ENCODE measurements at places on chromosomes 3 and 15.

DNA sequence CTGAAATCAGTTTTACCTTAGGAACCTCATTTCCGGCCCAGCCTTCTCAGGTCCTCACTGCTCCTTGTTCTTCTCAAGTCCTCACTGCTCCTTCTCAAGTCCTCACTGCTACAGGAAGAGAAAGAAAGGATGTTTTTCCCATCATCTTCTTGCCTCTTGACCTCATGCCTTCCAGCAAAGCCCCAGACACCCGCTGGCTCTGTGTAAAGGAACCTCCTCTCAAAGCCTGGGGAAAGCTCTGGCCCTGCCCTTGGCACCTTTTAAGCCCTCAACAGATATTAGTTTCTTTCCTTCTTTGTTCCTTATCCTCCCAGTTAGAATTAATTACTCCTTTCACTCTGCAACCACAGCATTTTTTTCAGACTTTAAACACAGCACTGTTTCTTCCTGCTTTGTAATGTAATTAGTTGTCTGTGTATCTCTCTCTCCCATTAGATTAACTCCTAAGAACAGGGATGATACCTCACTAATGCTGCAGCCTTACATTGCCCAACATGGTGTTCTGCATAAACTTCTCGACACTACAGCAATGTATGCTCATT lies 4.0 kb upstream of the WDR49 start:
- DNase-seq, result no peak

DNA sequence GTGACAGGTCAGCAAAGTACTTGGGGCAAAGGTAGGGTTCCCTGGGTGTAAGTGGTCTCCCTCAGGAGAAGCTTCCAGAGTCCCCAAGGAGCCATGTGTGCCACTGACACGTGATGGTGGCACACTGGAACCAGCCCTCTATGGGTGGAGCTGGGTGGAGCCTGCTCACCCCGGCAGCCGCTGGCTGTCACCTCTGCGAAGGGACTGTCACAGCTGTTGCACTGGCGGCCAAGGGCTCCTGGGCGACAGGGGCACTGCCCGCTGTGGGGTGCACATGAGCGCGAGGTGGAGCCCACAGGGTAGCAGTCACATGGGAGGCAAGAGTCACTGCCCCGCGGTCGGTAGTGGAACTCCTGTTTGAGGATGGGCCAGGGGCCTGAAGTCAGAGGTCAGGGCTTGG lies 12.0 kb downstream of the CELSR3 start:
- no peak for DNase-seq

- DNase-seq, result no peak
These were observed 5.2 kb upstream of the C3orf80 start for GRCh38 chr3:160220038-160220437.

- no peak for DNase-seq
These were observed 107.3 kb upstream of the SELENOK start for GRCh38 chr3:53998980-53999379.

DNA sequence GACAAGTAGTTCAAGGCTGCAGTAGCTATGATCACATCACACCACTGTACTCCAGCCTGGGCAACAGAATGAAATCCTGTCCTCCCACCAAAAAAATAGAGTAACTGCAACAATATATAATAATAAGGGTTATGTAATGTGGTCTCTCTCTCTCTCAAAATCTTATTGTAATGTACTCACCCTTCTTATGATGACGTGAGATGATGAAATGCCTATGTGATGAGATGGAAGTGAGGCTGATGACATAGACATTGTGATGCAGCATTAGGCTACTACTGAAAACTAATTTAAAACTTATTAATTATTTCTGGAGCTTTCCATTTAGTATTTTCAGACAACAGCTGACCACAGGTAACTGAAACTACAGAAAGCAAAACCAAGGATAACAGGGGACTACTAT lies 27.4 kb downstream of the TASOR start:
- DNase-seq, result peak; percentile 12

GRCh38 chr3:74663178-74663577 lies 48.7 kb upstream of the CNTN3 start:
- no peak for DNase-seq

DNA sequence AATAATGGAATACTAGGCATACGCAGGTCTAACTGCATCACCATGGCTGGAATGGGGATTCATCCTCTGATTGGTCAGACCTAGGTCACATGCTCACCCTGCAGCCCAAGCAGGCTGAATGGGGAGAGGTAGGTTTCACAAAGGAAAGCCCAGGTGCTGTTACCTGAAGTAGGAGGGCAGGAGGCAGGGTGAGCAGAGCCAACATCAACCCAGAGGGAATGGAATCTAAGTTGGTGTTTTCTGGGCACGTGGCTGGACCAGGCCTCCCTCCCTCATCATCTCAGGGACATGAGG lies 6.7 kb upstream of the H1-8 start:
- no peak for DNase-seq

DNA sequence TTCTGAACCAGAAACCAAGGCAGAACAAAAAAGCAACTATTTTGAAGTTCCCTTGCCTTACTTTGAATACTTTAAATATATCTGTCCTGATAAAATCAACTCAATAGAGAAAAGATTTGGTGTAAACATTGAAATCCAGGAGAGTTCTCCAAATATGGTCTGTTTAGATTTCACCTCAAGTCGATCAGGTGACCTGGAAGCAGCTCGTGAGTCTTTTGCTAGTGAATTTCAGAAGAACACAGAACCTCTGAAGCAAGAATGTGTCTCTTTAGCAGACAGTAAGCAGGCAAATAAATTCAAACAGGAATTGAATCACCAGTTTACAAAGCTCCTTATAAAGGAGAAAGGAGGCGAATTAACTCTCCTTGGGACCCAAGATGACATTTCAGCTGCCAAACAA lies 4.6 kb downstream of the DTX3L start:
- DNase-seq, result no peak

DNA sequence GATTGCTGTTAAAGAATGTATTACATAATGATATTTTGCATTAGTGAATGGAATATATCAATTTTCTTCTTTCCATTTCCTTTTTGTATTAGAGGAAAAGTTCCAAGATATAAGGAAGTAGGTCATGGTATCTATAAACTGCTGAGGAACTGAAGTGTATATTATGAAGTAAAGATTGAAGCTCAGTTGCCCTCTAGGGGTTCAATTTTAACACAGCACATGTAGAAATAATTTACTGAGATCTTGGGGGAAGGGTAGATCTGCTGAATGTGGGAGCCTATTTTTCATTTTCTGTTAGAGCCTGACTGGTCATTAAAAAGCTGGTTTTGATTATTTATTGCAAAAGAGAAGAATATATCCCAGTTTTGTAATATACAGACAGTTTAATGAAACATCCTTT lies 45.2 kb downstream of the CMC1 start:
- DNase-seq, result peak; percentile 68

GRCh38 chr3:31999907-32000439 lies 18.4 kb downstream of the ZNF860 start:
- no peak for DNase-seq

GRCh38 chr3:43378066-43378935 lies 92.0 kb downstream of the SNRK start:
- peak; percentile 43 for DNase-seq

DNA sequence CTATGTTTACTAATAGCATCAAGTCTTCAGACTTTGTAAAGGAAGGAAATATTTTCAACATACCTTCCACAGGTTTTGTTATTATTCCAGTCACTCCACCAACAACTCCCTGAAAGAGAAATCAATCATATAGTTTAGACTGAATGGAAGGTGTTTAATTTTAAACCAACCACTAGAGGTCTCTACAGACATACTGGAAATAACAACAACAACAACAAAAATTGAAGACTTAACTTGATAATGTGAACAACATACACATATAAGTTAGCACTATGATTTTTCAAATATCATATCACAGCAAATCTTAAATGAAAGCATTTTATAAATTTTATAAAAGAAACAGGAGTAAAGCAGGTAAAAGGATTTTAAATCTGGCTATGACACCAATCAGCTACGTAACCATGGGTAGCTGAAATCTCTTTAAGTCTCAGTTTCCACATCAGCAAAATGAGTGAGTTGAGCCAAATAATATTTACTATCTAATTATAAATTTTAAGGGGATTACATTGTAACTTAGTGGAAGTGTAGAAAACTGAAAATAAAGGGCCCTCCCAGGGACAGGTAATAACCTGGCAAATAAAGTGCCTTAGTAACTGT lies 188.2 kb downstream of the VPS13C start:
- DNase-seq, result peak; percentile 48

DNA sequence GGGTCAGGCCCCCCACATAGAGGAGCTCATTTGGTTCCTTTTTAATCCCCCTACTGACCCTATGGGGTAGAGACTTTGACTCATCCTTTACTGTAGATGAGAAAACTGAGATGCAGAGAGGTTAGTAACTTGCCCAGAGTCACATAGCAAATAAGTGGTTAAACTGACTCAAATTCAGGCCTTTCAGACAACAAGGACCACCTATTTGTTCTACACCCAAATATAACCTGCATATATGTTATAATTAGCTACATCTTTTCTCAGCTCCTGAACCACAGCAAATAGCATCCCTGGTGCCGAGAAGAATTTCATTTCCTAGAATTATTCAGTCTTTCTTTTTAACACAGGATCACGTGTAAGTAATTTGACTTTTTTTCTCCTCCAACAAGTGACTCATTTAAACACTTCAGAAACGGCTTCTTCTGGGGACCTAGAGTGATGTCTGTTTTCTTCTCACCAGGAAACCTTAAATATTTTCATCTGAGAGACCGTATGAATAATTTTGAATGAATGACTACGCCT lies 57.4 kb downstream of the MGLL start:
- peak; percentile 80 for DNase-seq

DNA sequence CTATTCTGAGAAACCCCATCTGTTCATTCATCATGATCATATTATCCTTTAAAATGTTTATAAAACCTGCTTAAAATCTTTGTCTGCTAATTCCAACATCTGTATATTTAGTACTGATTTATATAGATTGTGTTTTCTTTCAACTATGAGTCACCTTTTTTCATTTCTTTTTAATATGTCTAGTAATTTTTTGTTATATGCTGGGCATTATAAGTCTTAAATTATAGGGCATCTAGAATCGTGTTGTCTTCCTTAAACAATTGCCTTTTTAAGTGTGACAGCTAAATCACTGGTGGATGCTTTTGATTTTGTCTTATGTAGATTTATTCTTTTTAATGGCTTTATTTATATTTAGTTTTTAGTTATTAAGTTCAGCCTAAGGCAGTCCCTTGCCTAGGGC lies 323.4 kb upstream of the THRB start:
- no peak for DNase-seq

DNA sequence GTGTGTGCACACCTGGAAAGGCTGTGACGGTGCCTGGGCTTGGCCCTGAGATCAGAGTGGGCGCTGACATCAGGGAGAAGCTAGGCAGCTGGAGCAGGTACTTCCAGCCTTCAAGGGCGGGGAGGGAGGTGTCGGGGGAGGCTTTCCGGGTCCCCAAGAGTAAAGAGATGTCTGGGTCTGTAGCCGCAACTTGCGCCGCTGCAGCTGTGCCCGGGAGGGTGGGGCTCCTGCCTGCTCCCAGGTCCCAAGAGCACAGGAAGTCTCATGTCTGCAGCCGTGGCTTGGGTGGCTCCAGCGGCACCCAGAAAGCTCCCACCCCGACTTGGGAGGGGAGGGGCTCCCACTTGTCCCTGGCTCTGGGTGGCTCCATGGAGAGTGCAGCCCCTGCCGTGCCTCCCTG lies 103.2 kb upstream of the BNIP2 start:
- DNase-seq, result no peak

- DNase-seq, result peak; percentile 90
These were observed 2.3 kb downstream of the SH3BP5 start for GRCh38 chr3:15330031-15330596.

GRCh38 chr3:32606960-32607359 lies 36.3 kb upstream of the DYNC1LI1 start:
- no peak for DNase-seq

- DNase-seq, result peak; percentile 50
These were observed 49.6 kb downstream of the SUMF1 start for GRCh38 chr3:4417449-4417848.

GRCh38 chr3:146145642-146146041 lies 15.3 kb downstream of the PLOD2 start:
- DNase-seq, result no peak

DNA sequence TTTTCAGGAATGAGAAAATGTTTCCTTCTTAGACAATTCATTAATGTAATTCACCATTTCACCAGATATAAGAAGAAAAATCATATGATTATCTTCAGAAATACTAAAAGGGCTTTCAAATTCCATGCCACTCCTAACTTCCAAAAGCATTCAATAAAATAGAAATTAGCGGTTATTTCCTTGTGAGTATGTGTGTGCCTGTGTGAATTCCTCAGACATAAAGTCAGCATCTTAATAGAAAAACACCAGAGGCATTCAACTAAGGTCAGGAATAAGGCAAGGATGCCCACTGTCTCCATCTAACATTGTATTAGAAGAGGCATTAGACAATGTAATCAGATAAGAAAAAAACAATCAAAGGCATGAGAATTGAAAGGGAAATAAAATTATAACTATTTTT lies 88.4 kb downstream of the PLCH1 start:
- peak; percentile 13 for DNase-seq

DNA sequence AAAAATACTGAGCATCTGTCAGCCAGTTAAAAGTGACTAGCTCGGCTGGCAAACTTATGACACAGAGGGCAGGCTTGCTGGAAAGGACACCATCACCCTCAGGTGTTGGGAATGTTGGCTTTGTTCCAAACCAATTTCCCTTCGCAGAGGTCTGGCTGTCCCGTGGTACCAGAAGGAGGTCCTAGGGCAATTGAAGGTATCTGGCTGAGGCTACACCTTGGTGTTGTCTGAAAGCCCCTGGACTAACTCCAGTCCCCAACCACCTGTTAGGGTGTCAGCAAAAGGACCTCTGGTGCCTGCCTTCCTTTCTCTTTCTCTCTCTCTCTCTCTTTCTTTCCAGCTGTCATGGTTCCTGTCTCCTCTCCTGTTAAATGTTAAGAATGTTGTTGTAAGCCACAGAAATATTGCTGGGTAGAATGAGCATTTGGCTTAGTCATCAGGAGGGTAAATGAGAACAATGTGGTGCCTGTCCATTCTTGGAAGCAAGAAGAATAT lies 12.5 kb downstream of the PRR20G start:
- peak; percentile 71 for DNase-seq
